Vagina (tissue), 2 donors: ENCODE measurements at places on chromosomes 2 and 18. TPM values are rescaled to one million over a fixed set of nuclear protein-coding genes. Genes with fewer than 3 reads are reported as not detected.

ATP5F1A gene
- total RNA-seq: 247 TPM

RGPD4 gene
- not detected for total RNA-seq

LINC00305 gene
- not detected for total RNA-seq

BAZ2B gene
- 90.6 TPM for total RNA-seq

SERPINB8 gene
- total RNA-seq: 18.7 TPM

TMEM185B gene
- 29.5 TPM for total RNA-seq

ITPRIPL1 gene
- 1.5 TPM for total RNA-seq

EGR4 gene
- total RNA-seq: not detected

SCG2 gene
- 13.3 TPM for total RNA-seq

RAB17 gene
- not detected for total RNA-seq

FEV gene
- not detected for total RNA-seq

CHRNA1 gene
- not detected for total RNA-seq

GPR55 gene
- 2.7 TPM for total RNA-seq

RFTN2 gene
- 10.8 TPM for total RNA-seq

PROKR1 gene
- not detected for total RNA-seq

ZNF236 gene
- total RNA-seq: 14.5 TPM

TCF23 gene
- 7.4 TPM for total RNA-seq

LRATD1 gene
- 32.7 TPM for total RNA-seq

MAB21L4 gene
- total RNA-seq: 21.1 TPM

GKN2 gene
- total RNA-seq: not detected

CLEC4F gene
- total RNA-seq: 0.49 TPM

M1AP gene
- 4.9 TPM for total RNA-seq

FAM237A gene
- total RNA-seq: not detected

POTEJ gene
- total RNA-seq: not detected

REV1 gene
- 102 TPM for total RNA-seq

PFN4 gene
- not detected for total RNA-seq

CPO gene
- total RNA-seq: not detected

CABYR gene
- 0.74 TPM for total RNA-seq

NLRC4 gene
- total RNA-seq: 0.74 TPM

BABAM2 gene
- total RNA-seq: 41.0 TPM

REEP1 gene
- 13.5 TPM for total RNA-seq

SP5 gene
- total RNA-seq: 1.7 TPM

DNAH6 gene
- total RNA-seq: 0.49 TPM

IL36B gene
- total RNA-seq: not detected

CYRIA gene
- total RNA-seq: 12.5 TPM

GALNT3 gene
- 7.4 TPM for total RNA-seq

DSEL gene
- 7.6 TPM for total RNA-seq

CLIP4 gene
- 63.1 TPM for total RNA-seq

VSNL1 gene
- total RNA-seq: 19.2 TPM

DPP10 gene
- not detected for total RNA-seq

LRRC30 gene
- total RNA-seq: not detected
